Activated CD4-positive, alpha-beta T cell treated with anti-CD3 and anti-CD28 coated beads for 4 hours (primary cell): ENCODE measurements at places on chromosomes 1 and 21.

GRCh38 chr1:86778569-86779239 lies 74.3 kb downstream of the SH3GLB1 start:
- no peak for DNase-seq

GRCh38 chr1:22317920-22318243 lies 133.8 kb upstream of the ZBTB40 start:
- DNase-seq: no peak

DNA sequence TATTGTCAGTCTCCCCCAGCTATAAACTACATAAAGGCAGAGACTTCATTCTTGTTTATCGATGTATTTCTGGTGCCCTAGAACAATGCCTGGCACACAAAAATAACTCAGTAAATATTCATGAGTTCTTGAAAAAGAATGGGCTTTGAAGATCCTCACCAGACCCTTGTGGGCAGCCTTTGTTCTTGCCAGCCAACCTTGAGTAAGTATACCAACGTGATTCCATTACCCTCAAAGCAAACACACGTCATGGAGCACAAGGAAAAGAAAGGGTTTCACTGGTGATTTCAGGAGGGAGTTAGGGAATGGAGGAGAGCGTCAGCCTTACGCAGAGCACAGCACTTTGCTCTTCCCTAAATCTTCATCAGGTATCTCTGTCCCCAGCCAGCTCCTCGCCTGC lies 29.4 kb downstream of the NMNAT2 start:
- DNase-seq: no peak

DNA sequence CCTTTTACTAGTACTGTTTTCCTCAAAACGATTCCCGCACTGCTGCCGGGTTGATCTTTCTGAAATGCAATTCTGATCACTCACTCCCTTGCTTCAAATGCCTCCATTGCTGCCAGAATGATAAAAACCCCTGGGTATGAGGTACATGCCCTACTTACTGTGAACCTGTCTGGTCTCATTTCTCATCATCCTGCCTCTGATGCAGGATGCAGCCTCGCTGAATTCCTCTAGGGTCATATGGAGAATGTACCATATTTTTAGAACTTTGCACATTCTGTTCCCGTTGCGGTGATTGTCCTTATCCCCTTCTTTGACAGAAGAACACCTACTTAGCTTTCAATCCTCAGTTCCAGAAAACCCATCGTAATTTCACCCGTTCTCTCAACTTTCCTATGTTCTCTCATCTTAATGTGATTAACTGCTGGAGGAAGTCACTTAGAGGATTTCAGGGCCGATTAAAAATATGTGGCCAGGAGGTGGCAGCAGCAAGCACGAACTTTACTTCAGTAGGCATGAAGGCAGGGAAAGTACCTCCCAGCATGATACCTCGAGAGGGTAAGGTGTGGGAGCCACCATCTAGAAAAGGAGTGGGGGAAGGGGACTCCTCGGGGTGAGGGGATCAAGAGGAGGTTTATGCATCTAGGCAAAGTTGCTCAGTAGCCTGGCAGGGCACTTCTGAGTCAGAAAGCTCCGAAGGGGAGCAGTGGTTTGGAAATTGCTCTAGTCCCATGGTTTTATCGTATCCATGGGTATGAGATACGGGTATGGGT lies 361.5 kb upstream of the ZP4 start:
- DNase-seq: no peak

- DNase-seq: no peak
Measured at GRCh38 chr21:46120301-46121285, 22.7 kb downstream of the COL6A2 start.

DNA sequence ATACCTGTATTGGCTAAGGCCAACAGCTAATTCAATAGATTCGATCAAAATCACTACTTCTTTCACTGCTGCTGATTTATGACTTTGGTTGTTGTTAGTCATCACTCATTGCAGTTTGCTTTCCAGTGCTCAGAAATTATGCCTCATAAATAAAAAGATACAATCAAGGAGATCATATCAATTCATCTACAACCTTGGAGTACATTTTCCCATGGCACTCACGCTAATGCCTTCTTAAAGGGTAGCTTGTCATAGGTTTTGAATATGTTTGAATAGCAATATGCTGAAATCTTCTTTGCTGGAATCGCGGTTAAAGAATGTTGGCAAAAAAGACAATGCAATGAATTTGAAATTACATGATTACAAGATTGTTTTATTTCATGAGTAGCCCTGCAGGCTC lies 89.9 kb downstream of the KCTD3 start:
- no peak for DNase-seq

- DNase-seq: no peak
Measured at GRCh38 chr1:205678286-205679111, 1.8 kb downstream of the SLC45A3 start.

DNA sequence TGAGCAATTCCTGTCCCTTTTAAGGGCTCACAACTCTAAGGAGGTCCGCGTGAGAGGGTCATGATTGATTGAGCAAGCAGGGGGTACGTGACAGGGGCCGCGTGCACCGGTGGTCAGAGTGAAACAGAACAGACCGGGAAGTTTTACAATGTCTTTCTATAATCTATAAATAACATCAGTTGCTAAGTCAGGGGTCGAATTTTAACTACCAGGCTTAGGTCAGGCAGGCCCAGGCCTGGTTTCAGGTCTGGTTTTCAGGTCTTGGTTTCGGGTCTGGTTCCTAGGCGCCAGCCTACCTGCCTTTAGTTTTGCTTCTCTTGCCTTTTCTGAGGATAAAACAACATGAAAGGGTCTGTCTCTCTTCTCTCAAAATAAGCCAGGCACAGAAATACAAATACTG lies 476.0 kb upstream of the CAMK1G start:
- no peak for DNase-seq

DNA sequence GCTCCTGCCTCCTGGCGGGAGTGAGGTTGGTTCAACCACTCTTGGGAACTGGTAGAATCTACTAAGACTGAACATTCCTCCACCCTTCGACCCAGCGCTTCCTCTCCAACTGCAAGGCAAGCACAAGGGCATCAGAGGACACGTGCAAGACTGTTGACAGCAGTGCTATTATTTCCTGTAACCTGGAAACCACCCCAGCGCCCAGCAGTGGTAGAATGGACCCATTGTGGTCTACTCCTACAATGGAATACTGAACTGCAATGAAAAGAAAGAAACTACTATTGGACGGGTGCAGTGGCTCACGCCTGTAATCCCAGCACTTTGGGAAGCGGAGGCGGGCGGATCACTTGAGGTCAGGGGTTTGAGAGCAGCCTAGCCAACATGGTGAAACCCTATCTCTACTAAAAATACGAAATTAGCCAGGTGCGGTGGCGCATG lies 33.0 kb upstream of the TARDBP start:
- no peak for DNase-seq

GRCh38 chr1:35449334-35450008 lies 107.7 kb downstream of the KIAA0319L start:
- DNase-seq: no peak

GRCh38 chr1:162210196-162210595 lies 140.7 kb downstream of the NOS1AP start:
- DNase-seq: no peak

- DNase-seq: no peak
Measured at GRCh38 chr21:46428286-46428685, 30.4 kb upstream of the DIP2A start.

DNA sequence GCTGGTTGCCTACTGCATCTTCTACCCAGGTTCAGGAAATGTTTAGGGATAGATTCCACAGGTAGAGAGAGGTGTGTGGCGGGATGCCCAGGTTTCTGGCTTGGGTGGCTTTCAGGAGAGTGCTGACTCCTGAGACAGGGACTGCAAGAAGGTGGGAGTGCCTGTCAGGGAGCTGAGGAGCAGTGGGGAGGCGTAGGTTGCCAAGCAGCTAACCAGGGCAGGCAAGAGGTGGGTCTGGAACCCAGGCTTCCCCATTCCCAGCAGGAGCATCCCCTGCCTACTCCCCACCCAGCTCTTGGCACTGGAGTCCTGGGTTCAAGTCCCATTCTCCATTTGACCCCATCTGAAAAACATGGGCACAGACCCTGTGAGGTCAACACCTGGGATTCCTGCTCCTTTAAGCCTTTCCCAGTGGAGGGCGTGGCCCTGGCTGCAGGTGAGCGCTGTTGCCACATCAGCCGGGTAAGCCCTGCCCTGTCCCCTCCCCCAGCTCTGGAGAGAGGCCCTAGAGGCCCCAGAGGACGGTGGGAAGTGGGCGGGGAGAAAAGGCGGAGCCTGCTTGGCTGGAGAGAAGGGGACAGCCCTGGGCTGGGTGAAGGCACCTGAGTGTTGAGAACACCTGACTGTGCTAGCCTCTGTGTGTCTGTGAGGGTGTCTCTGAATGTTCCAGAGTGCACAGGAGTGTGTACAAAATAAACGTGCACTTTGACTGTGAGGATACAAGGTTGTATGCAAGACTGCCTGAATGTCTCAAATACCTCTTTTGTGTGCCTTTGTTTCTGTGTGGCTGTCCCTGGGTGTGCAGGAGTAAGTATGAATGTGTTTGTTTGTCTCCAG lies 14.0 kb upstream of the SYNC start:
- peak; percentile 23 for DNase-seq

DNA sequence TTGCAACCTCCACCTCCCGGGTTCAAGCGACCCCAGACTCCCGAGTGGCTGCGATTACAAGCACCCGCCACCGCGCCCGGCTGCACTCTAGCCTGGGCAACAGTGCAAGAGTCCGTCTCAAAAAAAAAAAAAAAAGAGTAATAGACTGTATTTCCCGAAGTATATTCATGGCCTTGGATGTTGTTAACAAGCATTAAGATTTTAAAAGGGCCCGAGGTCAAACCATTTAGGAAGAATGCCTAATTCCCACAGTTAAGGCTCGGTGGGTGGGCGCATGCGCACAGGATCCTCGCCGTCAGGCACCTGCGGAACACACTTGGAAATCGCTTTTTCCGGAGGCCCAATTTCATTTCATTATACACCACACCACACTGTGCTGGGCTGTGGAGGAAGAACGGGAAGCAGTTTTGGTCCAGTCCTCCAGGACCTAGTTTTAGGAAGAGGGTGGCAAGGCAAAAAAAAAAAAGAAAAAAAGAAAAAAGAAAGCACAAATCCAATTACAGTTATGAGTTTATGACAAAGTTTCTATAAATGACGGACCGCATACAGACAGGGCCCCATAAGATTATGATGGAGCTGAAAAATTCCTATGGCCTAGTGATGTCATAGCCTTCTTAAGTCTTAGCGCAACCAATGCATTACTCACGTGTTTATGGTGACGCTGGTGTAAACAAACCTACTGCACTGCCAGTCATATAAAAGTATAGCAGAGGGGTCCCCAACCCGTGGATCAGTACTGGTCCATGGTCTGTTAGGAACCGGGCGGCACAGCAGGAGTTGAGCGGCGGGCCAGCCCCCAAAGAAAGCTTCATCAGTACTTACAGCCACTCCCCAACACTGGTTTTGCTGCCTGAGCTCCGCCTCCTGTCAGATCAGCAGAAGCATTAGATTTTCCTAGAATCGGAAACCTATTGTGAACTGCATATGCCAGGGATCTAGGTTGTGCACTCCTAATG lies 38.2 kb downstream of the H3-3A start:
- peak; percentile 44 for DNase-seq

DNA sequence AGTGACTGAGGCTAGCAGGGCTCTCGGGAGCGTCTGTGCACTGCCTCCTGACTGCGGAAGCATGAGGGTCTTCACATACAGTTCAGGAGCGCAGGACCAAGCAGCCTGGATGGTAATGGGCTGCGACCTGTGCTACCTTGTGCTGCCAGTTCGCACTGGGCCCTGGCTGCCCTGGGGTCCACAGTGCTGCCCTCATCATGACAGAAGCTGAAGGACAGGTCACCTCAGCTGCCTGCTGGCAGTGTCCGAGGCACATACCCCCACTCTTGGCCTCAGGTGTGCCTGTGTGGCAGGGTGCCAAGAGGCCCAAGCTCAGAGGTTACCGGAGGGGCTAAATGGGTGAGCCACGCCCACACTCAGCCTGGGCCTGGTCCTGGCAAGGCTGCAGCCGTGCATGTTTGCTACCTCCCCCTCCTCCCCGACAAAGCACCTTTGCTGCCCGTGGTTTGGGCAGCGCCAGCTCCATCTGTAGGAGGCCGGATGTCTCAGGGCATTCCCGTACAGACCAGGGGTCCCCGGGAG lies 4.4 kb downstream of the JMJD4 start:
- no peak for DNase-seq

DNA sequence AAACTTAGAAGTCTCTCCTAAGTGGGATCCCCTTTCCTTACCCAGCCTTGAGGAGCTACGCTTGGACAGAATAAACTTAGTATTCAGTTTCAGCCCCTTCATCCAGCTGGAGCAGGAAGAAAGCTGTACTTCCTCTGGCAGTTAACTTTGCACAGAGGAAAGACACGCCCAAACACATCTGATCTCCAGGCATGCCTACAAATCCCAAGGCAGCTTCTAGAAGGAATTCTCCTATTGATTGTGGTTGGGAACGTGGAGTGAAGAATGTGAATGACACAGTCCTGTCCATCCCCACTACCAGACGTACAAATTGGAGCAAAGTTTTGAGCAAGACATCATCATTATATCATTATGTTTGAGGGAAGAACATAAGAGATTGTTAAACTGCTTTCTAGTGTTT lies 6.6 kb upstream of the AK4 start:
- DNase-seq: no peak

GRCh38 chr1:165564561-165564960 lies 20.8 kb downstream of the LRRC52 start:
- DNase-seq: no peak

GRCh38 chr1:152448095-152448494 lies 34.0 kb upstream of the CRNN start:
- DNase-seq: no peak

GRCh38 chr1:183912265-183912886 lies 107.5 kb downstream of the RGL1 start:
- DNase-seq: no peak

- DNase-seq: no peak
Measured at GRCh38 chr1:41535716-41536115, 51.2 kb upstream of the EDN2 start.

DNA sequence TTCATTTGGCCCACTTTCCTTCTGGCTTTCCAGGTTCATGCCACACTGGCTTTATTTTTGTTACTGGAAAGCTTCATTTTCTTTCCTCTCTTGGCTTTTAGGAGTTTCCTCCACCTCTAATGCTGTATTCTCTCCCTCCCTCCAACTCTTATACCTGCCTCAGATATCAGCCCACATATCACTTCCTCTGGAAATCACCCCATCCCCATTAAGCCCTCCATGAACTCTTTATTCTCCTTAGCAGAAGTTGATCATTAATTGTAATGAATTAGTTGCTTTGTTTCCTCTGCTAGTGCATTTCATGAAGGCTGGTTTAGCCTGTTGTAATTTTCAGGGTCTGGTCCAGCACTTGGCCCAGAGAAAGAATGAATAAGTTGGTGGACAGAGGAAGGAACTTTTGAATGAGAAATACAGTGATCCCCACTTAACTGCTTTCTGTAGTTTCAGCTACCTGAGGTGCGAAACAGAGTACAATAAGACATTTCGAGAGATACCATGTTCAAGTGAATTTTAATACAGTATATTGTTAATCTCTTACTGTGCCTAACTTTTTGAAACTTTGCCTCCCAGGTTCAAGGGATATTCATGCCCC lies 1.7 kb downstream of the SOAT1 start:
- no peak for DNase-seq

DNA sequence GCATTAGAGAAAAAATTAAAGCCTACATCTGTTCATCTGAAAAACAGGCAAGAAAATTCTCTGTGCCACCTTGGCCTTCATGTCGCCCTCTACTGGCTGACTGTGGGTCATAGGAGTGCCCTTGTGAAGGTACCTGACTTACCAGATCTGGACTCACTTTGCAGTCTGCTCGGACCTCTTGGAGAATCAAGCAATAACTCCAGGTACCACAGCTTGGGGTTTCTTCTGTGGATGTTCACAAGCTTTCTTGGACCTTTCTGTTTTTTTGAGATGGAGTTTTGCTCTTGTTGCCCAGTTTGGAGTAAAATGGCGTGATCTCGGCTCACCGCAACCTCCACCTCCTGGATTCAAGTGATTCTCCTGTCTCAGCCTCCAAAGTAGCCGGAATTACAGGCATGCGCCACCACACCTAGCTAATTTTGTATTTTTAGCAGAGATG lies 2.4 kb upstream of the PRAMEF18 start:
- peak; percentile 25 for DNase-seq
